ENCODE measurements at places on chromosomes 1 and 21.

GRCh38 chr1:67861856-67862516, 28.7 kb upstream of the GNG12 start:
- DNase-seq: no peak

GRCh38 chr1:5849550-5849949, 142.7 kb downstream of the NPHP4 start:
- no peak for DNase-seq

- DNase-seq: no peak
Observed at GRCh38 chr1:239718997-239719628, 332.7 kb downstream of the CHRM3 start.

DNA sequence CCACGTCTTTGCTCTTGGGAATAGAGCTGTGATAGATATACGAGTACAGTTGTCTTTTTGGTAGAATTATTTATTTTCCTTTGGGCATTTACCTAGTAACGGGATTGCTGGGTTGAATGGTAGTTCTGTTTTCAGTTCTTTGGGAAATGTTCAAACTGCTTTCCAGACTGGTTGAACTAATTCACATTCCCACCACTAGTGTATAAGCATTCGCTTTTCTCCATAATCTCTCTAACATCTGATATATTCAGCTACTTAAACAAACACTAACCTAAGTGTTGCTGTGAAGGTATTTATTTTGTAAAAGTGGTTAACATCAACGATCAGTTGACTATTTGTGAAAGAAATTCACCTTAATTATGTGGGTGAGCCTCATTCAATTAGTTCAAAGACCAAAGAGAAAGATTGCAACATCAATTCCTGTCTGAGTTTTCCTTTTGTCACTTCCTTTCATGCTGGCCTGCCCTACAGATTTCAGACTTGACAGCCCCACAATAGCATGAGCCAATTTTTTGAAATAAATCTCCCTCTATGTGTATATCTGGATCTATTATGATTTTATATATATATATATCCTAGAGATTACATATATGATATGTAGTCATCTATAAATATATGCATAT, 26.7 kb upstream of the DUSP10 start:
- no peak for DNase-seq

- DNase-seq: no peak
Observed at GRCh38 chr1:4057603-4058002, 157.5 kb upstream of the C1orf174 start.

- DNase-seq: no peak
Observed at GRCh38 chr1:234898455-234899033, 230.1 kb downstream of the TOMM20 start.

- DNase-seq: no peak
Observed at GRCh38 chr1:181643631-181644030, 160.3 kb downstream of the CACNA1E start.

DNA sequence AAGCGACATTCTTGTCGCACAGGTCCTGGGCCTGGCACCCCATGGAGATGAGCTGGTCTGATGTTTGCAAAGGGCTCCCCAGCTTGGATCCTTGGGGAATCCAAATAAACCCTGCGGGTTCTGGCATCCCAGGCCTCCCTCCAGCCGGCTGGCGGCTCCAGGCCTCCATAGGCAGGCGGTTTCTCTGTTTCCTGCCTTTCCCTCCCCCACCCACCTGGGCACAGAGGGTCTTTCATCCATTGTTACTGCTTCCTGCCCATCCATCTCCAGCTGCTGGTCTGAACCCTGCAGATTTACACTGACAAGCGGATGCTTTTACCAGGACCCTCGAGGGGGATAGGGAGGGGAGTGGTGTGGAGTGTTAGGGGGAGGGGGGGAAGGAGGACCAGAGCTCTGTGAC, 39.1 kb upstream of the ID3 start:
- no peak for DNase-seq

DNA sequence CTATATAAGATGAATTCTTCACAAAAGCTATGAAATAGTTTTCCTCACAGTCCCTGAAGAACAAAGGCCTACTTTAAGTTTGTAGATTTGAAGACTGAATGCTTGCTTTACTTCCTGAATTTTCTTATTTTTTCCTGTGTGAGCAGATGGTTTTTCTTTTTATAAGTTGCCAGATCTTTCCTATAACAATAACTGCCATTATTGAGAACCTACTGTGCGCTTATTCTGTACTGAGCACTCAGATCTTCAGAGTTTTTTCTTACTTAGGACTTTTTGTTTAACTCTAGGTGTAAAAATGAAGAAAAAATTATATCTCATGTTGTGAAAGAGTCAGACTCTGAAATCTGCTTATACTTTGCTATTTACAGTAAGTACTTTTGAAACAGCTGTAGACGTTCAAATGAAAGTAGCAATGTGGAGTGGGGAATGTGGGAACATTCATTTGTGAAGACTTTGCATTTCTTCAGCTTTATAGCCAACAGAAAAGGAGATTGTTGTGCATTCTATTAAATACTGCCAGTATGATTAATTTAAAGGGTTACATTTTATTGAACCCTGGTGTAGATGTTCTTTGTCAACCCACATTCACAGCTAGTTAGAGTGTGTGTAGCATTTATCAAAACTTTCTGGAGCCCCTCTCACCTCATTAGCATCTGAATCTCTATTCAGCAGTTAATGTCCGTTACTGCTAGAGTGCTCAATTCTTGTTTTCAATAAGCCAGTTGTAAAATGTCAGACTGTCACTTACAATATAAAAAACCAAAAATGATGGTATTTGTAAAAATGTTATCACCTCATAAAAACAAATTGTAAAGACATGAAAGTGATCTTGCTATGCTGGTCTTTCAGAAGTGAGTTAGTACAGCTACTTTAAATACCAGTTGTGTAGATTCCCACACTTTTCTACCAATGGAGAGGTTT, 29.0 kb downstream of the NFIA start:
- DNase-seq: no peak

GRCh38 chr1:195576641-195577040, 1031.6 kb downstream of the KCNT2 start:
- DNase-seq: no peak

DNA sequence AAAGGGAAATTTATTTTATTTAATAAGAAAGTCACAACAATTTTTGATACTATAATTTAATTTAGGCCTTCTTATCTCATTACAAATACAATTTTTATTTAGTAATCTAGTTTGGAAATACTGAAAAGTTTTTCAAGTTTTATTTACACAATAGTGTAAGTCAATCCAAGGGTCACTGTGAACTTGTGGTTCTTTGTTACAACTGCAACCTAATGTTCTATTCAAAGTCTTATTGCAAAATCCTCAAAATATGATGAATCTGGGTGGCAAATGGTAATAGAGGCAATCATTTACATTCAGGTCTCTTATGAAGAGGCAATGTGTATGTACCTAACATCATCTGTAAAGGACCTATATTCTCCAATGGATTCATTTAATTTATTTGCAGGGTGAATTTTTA, 421.2 kb downstream of the DPYD start:
- no peak for DNase-seq

DNA sequence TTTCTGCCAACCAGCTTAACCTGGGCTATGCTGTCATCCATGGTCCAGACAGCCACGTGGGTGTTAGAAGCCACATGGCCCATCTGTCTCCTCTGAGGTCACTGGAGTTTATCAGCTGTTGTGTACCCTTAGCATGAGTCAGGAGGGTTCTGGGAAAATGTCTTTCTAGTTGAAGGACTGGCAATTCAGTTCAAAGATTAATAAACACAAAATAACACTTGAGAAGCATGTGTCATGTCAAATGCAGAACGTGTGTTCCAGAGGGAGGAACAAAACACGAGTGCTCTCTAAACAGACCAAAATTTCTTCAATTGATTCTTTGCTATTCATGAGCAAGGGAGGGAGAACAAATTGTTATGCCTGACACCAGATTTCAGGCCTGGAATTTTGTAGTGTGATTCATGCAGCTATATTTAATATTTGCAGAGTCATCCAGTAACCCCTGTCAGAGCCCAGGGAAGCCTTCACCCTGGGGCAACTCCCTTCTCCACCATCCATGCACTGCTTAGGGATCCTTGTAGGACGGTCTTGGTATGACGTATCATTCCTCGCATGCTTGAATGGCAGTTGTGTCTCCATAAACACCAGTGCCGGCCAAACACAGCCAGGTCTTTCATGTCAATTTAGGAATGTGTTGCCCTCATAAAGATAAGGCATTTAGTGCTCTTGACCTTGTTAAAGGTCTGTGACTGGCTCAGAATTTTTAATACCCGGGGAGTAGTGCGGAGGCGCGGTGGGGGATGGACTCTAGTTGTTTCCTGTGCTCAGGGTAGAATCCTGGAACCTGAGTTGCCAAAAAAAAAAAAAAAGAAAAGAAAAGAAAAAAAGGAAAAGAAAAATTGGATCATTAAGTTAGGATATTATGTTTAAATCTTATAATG, 27.7 kb upstream of the DYRK1A start:
- no peak for DNase-seq

DNA sequence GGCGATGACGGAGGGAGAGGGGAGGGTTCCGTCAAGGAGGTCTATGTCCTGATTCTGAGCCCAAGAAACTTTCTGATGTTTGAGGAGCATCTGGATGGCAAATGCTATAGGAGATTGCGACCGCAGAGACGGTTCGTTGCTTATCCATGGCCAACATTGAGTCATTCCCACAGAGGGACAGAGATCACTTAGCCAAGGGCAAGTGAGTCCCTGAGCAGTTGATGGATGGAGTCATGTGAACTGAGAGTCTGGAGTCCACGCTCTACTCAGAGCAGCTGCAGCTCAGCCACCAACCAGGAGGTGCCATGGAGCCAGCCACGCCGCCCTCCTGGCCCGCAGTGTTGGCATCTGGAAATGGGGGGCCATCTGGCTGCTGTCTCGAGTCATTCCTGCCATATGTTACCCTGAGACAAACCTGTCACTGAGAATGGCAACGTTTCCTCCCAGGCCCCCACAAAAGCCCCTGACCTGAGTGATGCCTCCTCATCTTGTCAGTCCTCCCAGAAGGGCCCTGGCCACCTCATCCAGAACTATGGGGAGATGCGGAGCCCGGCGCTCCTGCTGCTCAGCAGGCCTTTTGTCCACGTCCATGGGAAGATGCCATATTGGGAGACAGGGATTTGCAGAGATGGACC, 58.6 kb downstream of the ATP5PO start:
- no peak for DNase-seq

DNA sequence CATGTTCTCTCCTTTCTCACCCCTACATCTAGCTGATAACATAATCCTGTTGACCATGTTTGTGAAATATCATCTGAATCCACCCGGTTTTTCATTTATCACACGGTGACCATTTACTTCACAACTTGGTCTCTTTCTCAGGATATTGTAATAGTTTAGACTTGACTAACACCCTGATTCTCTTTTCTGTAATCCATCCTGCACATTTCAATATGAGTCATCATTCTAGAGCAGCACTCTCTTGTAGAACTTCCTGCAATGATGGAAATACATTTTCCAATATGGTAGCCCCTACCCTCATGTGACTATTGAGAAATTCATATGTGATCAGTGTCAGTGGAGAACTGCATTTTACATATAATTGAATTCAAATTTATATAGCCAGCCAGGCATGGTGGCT, 2.3 kb upstream of the JAM2 start:
- DNase-seq: no peak

- no peak for DNase-seq
Observed at GRCh38 chr1:15413563-15414444, 4.1 kb downstream of the EFHD2 start.

DNA sequence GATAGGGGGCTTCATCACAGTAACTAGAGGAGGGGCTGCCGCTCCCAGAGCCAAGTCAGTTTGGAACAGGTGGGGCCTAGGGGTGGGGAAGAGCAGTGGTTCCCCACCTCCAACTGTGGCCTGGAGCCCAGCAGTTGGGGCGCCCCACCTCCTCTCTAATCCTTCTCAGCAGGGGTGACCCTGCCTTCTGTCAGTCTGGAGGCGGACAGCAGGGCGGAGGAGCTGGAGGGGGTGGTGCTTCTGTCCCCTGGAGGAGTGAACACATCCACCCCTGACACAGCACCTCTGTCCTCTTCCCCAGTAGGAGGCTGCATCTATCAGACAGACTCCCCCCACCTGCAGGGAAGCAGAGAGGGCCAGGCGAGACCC, 73.8 kb downstream of the MRPL37 start:
- DNase-seq: no peak

GRCh38 chr1:93878501-93878888, 511 bp downstream of the DNTTIP2 start:
- DNase-seq: peak; percentile 18

DNA sequence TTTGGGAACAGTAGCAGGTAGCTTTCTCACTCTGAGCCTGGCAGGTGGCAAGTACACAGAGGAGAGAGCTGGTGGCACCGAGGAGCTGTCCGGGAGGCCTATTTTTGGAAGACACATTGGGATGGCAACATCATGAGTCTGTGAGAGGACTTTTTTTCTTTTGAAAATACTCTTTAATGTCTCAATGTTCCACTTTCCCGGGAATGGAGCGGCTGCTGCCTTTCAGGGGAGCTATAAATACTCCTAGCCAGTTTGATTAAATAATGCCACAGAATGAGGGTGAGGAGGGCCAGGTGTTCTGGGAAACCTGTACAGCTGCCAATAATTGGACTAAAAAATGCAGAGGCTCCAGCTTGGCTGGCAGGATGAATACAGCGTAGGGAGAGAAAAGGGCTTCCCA, 93.3 kb upstream of the COG2 start:
- no peak for DNase-seq

GRCh38 chr1:59179673-59180072, 117.2 kb upstream of the FGGY start:
- DNase-seq: no peak

- DNase-seq: no peak
Observed at GRCh38 chr1:67368046-67368514, 60.4 kb downstream of the IL12RB2 start.

DNA sequence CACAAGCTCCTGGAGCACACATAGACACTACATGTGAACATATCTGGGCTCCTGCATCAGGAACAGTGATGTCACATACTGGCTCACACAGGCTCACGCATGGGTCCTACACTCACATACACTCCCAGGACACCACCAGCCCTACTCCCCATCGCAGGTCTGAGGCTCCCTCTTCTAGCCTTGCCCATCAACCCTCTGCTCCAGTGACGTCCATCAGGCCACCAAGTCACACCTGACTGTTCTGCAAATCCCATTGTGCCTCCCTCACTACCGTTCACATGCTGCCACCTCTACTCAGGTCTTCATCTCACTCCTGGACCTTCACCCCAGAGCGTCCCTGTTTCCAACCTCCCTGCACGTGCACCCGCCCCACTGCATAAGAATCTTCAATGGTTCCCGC, 18.1 kb downstream of the TFAP2E start:
- no peak for DNase-seq

GRCh38 chr21:42913476-42913875, 12.0 kb downstream of the ERVH48-1 start:
- DNase-seq: no peak
